Pulmonary artery endothelial cell (primary cell): ENCODE measurements at places on chromosomes 1 and 21. TPM values are rescaled to one million over a fixed set of nuclear protein-coding genes. Genes with fewer than 3 reads are reported as not detected.
A peak's percentile ranks its signal among the peaks of the same experiment; 100 is the strongest.

- peak; percentile 13 for DNase-seq
Measured at GRCh38 chr21:38165466-38166172, 91.2 kb upstream of the KCNJ15 start.

DNA sequence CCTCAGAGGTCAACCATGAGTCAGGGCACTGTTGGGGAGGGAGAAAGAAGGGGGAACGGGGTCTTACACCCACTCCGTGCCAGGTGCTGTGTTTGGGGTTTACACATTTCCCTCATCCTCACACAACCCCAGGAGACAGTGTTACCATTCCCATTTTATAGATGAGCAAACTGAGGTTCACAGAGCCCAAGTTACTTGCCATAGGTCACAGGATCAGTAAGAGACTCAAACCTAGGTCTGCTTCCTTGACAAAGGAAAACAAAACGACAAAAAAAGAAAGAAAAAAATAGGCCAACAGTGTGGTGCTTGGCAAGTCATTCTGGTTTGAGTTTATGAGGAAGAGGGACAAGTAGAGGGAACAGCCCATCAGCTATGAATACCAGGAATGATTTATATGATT lies 16.3 kb upstream of the CDCP2 start:
- no peak for DNase-seq

The PROK1 gene
- total RNA-seq = not detected in 2 replicates

The SLAMF9 gene
- total RNA-seq = not detected in 2 replicates

The PKLR gene
- total RNA-seq = not detected in 2 replicates
